ENCODE measurements at places on chromosomes 1 and 21. TPM values are rescaled to one million over a fixed set of nuclear protein-coding genes. Genes with fewer than 3 reads are reported as not detected.

The RAB25 gene
- 48.2 TPM for polyA plus RNA-seq

The TAS1R1 gene
- polyA plus RNA-seq, result 0.17 TPM

The OR2AK2 gene
- not detected for polyA plus RNA-seq

The ABL2 gene
- 10.5 TPM for polyA plus RNA-seq

The CLCA4 gene
- polyA plus RNA-seq, result not detected

- no peak for DNase-seq
Measured at GRCh38 chr1:11157394-11157793, 31.8 kb upstream of the ANGPTL7 start.

DNA sequence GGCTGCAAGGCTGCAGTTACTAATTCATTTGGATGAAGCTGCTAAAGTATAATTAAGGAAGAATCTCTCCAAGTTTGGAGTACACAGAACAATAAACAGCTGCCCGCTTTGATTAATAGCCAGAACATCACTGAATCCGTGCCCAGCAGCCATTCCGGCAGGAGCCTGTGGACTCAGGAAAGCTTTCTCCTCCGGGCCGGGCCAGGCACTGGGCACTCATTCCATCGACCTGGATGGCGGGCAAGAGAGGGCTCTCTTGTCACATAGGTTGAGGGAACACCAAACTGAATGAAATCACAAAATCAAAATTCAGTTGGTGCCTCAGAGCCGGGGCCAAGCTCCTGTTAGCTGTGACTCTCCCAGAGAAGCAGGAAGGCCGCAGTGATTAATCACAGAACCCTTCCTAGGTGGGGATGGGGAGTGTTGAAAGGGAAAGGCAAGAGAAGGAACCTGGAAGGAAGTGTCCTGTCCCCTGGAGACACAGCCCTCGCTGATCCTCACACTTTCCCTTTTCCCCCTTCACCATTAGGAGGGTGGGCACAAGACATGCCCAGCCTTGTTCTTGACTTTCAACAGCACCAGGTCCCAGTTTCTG is 306.7 kb downstream of the NPHP4 start:
- DNase-seq, result no peak

- DNase-seq, result no peak
Measured at GRCh38 chr21:38770660-38771059, 35.1 kb upstream of the ETS2 start.

DNA sequence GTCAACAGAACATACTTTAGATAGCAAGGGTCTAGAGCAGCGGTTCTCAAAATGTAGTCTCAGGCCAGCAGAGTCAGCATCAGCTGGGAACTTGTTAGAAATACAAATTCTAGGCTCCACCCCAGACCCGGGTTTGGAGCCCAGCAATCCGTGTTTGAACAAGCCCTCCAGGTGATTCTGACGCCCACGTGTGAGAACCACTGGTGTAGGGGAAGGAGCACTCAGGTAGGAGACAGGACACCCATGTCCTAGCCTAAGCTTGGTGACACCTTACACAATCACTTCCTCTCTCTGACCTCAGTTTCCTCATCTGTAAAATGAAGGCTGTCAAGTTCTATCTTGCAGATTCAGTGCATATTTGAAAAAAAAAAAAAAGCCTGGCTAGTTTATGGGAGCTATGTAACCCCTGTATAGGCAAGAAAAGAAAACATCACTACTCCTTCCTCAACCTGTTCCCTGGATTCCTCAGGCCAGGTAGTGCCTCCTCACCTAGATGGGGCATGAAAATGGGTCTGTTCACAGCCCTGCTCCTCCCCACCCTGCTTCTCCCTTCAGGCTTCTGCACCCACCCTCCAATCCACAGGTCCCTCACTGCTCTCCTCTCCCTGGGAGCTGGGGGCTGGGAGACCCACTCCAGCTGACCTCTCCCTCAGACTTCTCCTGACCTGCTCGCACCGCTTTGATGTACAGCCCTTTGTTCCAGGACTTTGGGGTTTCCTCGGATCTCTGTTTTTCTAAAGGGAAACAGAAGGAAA is 7.1 kb upstream of the PHLDA3 start:
- DNase-seq, result no peak

- DNase-seq, result no peak
Measured at GRCh38 chr1:92921031-92922023, 39.9 kb downstream of the DIPK1A start.

DNA sequence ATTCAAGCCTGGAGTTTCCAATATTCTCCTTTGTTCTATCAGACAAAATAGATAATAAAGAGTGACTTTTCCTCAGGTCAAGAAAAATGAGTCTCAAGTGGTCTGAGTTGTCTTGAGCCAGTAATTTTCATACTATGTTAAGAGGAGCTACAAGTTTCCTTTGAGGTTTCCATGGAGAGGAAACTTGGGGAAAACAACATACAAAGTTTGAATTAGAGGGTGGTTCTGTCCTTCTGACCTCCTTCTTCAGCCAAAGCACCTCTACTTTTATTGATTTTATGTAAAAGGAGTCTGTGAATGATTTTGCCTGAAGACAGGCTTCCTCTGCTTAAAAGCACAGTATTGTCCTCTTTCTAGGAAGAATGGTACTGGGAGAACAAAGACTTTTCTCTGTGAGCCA is 497.2 kb upstream of the PKN2 start:
- DNase-seq, result no peak

GRCh38 chr1:208101661-208102431 is 142.3 kb downstream of the PLXNA2 start:
- DNase-seq, result no peak

GRCh38 chr1:88700425-88701013 is 16.4 kb downstream of the PKN2 start:
- no peak for DNase-seq

- DNase-seq, result no peak
Measured at GRCh38 chr21:15112858-15113257, 48.1 kb upstream of the NRIP1 start.

DNA sequence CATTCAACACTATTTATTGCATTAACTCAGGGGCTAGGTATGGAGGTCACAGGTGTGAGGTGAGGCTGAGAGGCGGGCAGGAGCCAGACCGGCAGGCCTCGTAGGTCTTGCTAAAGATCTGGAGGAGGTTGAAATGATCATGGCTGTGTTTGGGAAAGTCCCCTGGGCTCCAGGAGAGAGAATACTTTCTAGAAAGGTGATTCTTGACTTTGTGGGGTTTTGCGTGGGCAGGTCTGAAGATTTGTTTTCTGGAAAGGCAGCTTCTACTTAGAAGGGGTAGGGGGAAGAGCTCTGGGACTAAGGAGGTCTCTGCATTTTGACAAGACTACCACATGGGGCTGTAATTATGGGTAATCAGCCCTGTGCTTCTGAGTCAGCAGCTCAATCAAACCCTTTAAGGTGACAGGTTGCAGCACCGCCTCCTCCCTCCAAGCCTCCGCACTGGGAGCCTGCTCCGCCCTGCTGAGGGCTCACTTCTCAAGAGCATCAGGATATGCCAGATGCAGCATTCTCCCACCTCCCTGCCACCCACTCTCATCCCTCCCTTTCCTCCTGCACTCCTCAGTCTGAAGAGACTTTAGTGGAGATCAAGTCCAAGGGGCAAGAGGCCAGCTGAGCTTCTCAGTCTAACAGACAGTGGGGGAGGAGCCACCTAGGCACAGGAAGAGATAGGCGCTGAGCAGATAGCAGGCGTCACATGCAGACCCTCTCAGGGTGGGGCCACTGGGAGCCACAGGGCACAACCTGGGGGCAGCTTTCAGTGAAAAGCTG is 30.5 kb downstream of the SLC30A1 start:
- no peak for DNase-seq

DNA sequence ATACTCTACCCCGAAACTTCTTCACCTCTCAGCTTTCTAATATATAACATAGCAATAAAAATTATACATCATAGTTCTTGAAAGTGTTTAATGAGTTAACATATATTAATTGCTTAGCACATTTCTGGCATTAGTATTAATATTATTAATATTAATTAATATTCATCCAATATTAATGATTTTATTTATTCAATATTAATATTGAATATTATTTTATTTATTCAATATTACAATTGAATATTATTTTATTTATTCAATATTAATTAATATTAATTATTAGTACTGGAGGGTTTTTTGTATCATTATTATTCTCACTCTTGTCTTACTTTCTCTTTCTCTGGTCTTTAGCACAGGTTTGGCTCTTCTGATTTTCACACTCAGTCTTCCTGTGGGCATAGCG is 105.2 kb downstream of the GRIK1 start:
- DNase-seq, result no peak

- no peak for DNase-seq
Measured at GRCh38 chr1:29633771-29634170, 397.4 kb downstream of the PTPRU start.

- DNase-seq, result no peak
Measured at GRCh38 chr1:111723091-111723806, 15.9 kb downstream of the INKA2 start.

DNA sequence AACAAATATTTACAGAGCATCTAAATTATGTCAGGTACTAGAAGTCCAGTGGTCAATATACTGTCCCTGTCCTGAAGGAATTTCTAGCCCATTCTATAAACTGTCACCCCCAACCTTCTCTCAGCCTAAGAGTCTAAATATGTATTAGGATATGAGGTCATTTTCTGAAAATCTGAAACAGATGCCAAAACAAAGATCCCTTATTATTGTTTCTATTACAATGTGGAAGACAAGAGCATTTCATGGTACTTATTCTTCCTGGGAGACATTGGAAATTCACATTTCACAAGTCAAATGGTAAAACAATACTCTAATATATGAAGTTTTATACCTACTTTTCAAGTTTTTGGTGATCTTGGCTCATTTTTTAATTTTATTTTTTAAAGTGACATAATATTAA is 2.6 kb downstream of the CLCA1 start:
- DNase-seq, result no peak

DNA sequence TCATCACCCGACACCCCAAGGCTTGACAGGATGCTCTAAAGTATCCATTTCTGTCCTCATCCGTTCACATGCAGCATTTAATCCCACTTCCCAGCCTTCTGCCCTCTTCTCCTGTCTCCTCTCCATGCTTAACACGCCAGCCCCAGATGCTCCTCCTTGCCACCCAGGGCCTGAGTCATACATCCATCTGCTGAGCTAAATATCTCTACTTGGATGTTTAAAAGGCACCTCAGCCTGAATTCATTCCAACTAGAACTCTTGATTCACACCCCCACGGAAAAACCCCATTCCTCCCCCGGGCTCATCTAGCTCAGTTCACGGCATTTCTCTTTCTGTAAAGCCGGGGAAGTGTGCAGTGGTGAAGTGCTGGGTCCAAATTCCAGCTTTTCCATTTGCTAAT is 27.7 kb downstream of the TEX35 start:
- DNase-seq, result no peak

Data from right renal cortex interstitium (tissue), 3 donors.